ENCODE measurements at places on chromosomes 11 and 22.

DNA sequence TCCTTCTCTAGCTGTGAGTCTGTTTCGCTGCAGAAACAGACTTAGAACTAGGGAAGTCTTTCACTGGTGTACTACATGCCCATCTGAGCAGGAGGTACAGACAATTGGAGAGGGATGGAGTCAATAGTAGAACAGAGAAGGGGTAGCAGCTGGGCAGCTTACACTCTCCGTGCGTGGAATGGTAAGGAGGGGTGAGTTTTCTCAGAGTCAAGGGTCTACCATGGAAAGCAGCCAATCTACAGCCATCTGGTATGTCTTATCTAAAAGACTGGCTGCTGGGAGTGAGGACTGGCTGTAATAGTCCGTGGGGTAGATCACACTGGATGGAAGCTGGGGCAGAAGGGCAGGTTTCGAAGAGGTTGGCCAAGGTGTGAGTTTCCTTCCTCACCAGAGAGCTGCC lies 137.3 kb upstream of the TENM4 start:
- no peak for DNase-seq

- DNase-seq, result peak; percentile 99
Observed at GRCh38 chr11:57712256-57713150, at the start of gene TMX2. Gene TMX2 (plus strand): TSS chr11:57712593. CDS start chr11:57712619, 26 bp downstream.

GRCh38 chr11:6735306-6735705 lies 36.5 kb downstream of the OR2AG2 start:
- no peak for DNase-seq

- DNase-seq, result no peak
Observed at GRCh38 chr11:67376873-67377808, 3.7 kb upstream of the CLCF1 start.

DNA sequence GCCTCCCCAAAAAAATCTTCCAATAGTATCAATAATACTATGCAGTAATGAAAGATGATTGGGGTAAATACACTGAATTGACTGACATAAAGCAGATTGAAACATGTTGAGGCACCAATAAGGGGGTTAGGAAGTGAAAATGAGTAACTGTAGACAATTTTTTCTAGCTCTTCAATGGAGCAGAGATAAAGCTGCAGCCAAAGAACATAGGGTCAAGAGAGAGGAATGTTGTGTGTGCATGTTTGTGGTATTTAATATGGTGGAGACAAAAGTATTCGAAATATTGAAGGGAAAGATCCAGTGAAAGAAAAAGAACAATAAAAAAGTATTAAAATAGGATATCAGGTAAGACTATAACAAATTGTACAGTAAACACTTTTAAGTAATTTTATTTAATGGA lies 450.0 kb upstream of the CCDC179 start:
- DNase-seq, result peak; percentile 69

DNA sequence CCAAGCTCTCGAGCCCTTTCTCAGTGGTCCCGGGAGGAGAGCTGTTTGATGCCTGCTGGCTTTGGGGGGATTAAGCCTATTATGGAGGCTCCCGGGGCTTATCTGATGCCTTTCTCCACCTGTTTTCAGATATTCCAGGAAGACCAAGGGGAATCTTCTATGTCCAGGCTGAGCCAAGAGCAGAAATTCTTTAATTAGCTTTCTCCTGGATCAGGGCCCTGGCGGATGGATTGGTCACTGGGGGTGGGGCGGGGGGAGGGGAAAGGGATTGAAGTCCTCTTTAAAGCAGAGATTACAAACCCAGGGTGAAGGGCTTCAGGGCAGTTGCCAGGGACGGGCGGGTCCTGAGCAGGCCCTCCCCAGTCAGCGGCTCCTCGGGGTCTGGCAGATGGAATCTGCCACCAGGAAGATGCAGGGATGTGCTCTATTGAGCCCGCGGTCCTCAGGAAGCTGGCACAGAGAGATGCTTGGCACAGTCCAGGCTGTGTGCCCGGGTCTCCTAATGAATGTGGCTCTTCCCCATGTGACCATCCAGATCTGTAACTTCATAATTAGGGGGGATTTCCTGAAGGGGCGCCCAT lies 33.6 kb downstream of the MACROD1 start:
- DNase-seq, result no peak

DNA sequence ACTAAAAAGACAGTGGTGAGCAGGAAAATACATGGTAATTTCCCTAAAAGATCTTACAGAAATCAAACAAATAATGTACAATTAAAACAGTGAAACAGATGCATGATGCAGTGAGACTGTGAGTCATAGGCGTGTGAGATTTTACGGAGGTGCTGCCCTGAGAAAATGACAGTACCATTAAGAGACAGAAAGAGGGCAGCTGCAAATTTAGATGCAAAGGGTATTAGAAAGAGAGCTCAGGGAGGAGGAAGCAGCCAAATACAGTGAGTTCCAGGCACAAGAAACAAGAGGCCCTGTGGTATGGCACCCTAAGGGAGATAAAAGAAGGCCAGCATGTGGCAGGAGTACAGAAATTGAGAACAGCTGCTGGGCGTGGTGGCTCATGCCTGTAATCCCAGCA lies 88.5 kb upstream of the FIBIN start:
- peak; percentile 34 for DNase-seq

DNA sequence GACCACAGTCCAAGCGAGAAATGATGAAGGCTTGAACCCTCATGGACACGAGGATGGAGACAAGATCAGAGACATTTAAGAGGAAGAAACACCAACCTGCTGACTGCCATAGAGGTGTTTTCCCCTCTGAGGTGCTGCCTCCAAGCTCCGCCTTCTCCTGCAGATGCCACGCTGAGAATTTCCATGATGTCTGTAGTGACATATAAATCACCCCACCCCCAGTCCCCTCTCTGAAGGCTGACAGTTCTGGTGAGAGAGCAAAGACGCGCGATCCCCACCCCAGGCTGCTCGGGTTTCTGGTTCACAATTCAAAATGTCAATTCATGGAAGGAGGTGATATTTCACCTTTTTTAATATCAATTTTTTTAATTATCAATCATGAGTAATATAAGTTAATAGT lies 28.2 kb downstream of the LRRC32 start:
- DNase-seq, result no peak

DNA sequence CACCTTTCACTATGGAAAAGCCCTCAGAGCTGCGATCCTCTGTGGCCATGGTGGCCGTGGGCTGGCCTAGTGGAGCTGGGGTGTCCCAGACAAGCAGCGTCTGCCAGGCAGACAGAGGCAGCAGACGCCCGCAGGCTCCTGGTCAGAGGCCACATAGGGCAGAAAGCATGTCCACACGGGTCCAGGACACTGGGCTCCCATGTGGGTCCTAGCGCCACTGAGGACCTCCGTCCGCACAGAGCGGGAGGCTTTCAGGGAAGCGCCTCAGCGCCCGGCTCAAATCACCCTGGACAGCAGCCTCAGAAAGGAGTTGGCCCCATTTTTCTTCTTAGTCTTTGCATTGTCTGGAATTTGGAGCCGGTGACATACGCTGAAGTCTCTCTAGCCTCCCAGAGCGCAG lies 389.7 kb downstream of the BRD1 start:
- DNase-seq, result no peak

GRCh38 chr11:120482149-120482548 lies 29.4 kb upstream of the GRIK4 start:
- DNase-seq, result peak; percentile 22

DNA sequence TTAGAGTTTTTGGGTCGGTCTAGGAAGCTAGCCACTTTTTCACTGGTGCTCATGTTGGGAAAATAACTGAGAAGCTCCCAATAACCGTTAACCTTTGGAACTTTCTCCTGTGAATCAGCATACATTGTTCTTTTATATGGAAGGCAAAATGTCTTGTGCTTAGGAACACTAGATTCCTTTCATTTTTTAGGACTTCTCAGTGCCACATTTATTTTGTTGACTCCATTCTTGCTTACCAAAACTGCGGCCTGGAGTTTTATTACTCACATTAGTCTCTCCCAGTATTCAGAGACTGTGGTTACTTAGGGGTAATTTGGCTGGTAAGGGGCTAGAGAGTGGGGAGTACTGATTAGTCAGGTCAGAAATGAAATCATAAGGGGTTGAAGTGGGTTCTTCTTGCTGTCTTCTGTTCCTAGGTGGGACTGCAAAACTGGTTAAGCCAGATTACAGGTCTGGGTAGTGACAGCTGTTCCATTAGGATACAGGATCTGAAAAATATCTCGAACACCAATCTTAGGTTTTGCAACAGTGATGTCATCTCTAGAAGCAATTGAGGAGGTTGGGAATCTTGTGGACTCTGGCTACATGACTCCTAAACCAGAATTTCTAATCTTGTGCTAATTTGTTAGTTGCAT lies 631.4 kb upstream of the LUZP2 start:
- DNase-seq, result no peak

GRCh38 chr11:8168485-8169257 lies at the start of gene RIC3:
Gene RIC3 (minus strand): TSS chr11:8169025. CDS start chr11:8168989, 36 bp downstream.
- DNase-seq, result no peak

- DNase-seq, result no peak
Observed at GRCh38 chr11:48013269-48013901, 33.0 kb downstream of the PTPRJ start.

DNA sequence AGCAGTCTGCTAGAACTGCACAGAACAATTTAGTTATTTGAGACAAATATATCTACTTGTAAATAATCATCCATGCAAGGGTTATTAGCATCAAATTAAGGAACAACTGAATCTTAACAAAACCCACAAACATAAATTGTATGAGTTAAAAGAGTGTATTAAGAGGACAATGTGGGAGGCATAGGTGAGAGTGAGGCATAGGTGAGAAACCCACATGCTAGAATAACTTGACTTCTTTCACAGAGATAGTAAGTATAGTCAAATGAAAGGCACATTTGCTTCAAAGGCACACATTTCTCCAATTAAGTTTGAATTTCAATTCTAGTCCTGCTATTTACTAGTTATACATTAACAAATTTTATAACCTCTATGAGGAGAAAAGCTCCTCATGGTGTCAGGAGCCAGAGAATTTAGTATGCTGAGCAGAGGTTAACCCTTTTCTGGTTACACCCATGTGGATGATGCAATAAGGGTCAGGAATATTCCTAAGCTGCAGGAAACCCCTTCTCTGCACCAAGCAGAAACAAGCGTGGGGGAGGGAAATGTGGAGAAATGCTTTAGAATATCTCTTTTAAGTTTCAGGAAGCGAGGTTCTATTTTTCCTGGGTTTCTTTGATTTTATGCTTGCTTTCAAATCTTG lies 264.2 kb downstream of the GRM5 start:
- DNase-seq, result no peak

DNA sequence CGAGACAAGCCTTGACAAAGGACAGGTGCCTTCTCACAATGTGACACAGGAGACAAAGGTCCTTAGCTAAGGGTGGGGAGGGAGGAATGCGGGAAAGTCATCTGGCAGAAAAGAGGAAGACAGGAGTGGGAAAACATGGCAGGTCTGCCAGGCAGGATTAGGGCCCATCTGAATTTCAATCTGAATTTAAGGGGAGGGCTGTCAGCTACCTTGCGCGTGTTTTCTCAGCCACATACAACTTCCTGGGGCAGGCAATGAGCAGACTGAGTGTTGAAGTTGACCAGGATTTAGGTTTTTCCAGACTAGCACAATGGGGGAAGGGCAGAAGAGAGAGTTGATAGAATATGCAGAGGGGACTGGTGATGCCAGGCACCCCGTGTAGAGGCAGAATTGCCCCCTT lies 66.7 kb upstream of the LARGE1 start:
- no peak for DNase-seq

DNA sequence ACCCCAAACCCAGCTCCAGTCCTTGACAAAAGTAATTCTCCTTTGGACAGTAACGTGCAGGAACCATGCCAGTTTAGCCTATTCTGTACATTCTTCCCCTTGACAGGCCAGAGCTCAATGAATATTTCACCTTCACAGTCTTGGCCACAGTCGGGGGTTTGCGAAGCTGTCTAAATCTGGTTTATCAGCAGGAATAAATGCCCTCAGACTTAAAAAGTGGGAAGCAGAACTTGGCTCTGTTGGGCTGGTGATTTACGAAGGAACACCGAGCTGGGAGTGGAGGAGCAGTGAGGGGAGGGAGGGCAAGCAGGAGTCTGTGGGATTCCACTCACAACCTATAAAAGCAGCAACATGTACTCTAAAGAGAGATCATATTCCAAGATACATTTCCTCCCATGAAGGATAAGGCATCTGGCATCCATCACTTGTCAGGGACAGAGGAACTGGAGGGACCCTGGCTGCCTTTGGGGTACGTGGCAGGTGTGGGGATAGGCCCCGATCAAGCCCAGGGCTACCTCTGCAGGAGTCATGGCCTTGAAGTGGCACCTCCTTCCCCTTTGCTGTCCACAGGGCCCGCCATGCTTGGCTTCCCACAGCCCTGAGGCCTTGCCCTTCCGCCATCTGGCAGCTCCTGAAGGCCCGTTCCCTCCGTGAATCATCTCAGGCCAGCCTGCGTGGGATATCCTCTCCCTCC lies 154.3 kb downstream of the ADAMTS15 start:
- DNase-seq, result no peak

- DNase-seq, result no peak
Observed at GRCh38 chr11:112995423-112996090, 34.3 kb downstream of the NCAM1 start.

- DNase-seq, result no peak
Observed at GRCh38 chr22:44520465-44521094, 22.5 kb upstream of the RTL6 start.

DNA sequence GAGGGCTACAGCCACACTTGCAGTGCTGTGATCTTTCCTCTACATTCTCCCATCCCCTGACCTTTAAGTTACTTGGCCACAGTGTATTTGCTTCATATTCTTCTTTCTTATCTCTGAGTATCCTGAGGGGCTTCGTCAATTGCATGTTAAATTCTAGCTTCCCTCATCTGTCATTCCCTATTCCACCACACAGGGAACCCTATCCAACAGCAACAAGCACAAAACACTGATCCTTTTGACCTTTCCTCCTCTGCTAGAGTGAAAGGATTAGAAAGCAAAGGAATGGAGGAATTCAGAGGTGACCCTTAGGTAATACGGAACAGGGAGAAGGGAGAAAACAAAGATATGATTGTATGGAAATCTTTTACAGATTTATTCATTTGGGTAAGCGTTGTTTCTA lies 1061.7 kb upstream of the TENM4 start:
- DNase-seq, result no peak

- no peak for DNase-seq
Observed at GRCh38 chr11:15886866-15887265, 469.5 kb downstream of the SOX6 start.

DNA sequence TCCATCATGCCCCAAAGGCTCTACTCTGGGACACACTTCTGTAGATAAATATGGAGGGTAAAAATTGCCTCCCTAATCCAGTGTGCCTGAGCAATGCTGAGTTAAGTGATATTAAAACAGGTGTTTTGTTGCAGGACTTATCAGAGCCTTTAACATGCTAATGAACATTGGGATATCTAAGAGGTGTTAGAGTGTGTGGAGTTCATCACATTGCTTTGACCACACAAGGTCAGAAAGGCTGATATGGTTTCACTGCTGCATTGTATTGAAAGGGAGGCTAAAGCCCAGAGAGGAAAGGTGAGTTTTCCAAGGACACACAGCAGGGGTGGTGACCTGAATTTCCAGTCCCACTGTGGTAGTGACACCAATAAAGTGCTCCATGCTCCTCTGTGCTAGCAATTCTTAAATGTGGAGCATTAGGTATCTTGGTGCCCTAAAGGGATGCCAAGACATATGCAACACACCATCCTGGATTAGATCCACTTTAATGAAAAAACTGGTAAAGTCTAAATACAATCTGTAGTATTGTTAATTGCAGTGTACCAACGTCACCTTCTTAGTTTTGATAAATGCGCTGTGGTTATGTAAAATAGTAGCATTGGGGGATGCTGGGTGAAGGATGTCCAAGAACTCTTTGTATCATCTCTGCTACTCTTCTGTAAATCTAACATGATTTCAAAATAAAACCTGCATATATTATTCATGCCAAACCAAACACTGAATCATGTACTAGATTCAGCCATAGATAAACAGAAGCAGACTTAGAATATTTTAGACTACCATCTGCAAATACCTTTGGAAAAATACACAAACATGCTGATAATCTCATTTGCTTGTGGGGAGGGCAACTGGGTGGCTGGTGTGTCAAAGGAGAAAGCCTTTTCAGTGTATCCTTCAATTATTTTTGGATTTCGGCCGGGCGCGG lies 45.8 kb downstream of the MIAT start:
- no peak for DNase-seq

Data from brain microvascular endothelial cell (primary cell).